ENCODE measurements at places on chromosomes 1 and 21.

DNA sequence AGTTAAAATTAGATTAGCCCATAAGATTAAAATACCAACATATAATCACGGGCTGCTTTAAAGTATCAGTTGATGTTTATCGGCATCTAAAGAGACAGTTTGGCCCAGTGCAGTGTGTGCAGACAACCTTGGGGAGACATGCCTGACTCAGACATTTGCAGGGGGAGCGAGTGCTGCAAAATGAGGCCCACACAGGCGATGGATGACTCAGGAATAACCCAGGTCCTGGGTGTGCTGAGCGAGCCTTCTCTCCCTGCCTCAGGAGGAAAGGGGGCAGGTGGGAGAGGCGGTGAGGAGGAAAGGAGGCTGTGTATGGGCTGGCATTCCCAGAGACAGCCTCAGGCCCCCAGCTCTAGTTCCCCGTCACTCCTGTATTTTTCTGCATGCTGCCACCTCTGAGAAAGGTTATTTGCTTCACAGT is 9.0 kb downstream of the SLC9A1 start:
- DNase-seq, result no peak

GRCh38 chr1:49346767-49347349 is 570.2 kb upstream of the BEND5 start:
- DNase-seq, result no peak

DNA sequence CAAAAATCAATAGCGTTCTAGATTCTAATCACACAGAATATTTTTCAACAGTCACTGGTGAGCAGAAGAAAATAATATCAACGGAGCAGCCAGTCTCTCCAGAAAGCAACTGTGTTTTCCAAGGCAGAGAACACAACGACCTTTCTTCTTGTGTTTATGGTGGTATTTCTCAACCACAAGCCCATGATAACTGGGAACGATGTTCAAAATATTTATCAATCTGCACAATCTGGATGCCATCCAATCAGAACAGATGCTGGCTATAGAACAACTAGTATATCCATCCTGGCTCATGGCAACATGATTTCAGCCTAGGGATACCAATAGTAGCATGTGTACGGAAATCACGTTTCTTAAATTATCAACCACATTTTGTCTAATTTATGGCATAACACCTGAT is 162.7 kb upstream of the RUNX1 start:
- no peak for DNase-seq

DNA sequence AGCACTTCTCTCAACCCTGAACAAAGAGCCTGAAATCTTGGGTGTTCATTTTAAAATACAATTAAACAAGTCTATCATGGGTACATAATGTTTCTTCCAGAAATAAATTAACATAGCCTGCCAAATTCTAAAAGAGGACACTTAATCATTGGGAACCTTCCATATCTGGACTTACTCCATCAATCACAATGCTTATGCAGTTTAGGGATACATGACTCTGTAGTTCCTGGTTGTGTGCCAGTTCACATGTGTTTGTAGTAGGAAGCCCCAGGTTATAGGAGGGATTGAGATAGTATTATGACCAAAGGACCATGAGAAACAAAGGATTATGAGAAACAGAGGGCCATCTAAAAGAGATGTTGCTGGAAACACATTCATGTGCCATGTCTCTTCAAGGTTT is 19.1 kb upstream of the DAB1 start:
- DNase-seq, result no peak

- no peak for DNase-seq
Measured at GRCh38 chr1:203267912-203268311, 37.4 kb upstream of the BTG2 start.

DNA sequence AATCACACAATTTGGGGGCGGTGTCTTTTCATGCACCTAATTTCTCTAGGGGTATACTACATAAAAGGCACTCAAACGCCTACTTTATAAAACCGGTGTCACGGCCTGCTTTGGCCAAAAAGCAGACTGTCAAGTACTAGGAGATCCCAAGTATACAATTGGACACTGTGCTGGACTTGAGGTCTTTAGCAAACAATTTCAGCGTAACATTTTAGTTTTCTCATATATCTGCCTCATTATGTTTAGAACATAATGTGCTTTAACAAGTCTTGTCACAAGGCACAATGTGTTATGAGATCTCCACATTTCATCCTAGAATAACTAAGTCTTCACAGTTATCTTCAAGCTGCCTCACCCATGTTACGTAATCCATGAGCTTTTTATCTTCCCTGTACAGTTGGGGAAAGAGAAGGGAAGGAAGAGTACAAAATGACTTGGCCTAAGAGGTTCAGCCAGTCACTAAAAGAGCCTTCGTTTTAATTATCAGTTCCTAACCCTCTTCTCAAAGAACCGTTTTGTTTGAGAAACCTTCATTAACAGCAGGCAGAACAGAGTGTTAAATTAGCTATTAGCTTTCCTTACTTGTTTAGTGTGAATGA is 1.7 kb downstream of the SSX2IP start:
- DNase-seq, result no peak

- DNase-seq, result no peak
Measured at GRCh38 chr1:159941591-159942560, 3.5 kb downstream of the IGSF9 start.

Data from stimulated activated CD8-positive, alpha-beta memory T cell treated with anti-CD3 and anti-CD28 coated beads, Interleukin-4, amount 100 ng/mL, for 1 hour (primary cell).